Stimulated activated CD8-positive, alpha-beta memory T cell treated with anti-CD3 and anti-CD28 coated beads, Interleukin-15, amount 100 ng/mL, for 48 hours (primary cell): ENCODE measurements at places on chromosomes 7 and 10.

GRCh38 chr10:6445671-6446316, 134.3 kb downstream of the PRKCQ start:
- DNase-seq = peak; percentile 39

DNA sequence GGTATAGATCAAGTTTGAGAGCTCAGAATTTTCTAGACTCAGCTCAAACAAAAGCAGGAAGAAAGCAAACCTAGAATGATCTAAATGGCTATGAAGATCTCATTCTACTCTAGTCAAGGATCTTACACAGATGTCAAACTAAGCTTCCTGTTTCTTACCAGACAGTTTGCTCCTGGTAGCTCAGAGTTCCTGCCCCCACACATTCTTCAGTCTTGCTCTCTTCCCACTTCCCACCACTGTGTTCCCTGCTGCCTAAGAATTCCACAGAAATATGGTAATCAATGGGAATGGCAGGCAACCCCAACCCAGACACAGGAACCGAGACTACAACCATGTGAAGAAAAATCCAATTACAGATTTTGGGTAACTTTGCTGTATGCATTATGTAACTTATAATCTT, 133.4 kb upstream of the PTN start:
- DNase-seq = no peak

DNA sequence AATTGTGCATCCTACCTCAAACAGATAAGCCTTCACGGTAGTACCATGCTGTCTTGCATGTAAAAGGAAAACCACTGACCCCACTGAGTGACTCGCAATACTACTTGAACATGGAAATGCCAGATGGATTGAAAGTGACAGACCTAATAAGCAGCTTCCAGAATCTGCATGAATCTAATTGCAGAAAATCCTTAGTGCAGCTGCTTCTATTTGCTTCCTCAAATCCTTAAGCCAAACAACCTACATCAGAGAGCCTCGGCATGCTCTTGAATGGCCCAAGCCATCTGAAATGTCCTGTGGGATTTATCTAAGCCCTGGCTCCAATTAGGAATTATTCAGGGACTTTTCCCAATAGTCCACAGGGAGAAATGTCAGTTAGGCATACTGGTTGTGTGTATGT, 509.5 kb upstream of the CELF2 start:
- DNase-seq = no peak

DNA sequence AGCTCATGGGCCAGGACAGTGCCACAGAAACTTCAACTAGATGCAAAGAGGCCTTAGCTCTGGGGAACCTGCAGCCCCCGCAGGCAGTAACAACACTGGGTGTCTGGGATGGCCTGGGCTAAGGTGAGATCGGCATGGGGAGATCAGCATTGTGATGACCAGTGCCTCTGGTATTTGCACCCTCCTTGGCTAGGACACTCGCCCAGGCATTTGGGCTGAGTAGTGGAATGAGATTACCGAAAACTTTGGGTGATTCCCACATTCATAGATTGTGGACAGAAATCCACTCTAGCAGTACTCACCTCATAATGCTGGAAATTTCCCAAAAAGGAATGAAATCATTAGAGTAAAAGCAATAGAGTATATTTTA, 70.6 kb upstream of the ZMIZ2 start:
- no peak for DNase-seq

- DNase-seq = no peak
Observed at GRCh38 chr7:34723866-34724490, 66.0 kb downstream of the NPSR1 start.

DNA sequence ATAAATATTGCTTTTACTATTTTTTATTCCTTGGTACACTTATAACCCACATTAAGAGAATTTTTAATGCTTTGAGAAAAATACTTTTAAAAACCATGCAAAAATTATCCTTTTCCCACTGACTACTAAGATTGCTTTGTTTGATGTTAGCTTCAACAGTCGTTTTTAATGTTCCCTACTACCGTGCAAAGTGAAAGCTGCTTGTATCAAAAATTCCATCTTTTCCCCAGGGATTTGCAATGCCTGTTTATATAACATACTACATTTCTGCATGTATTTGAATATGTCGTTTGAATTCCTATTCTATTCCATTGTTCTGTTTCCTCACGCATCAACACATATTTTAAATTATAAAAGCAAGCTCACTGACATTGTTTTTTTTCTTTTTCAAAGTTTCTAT, 54.4 kb downstream of the TFPI2 start:
- DNase-seq = no peak

- DNase-seq = no peak
Observed at GRCh38 chr7:101096331-101096956, 11.2 kb downstream of the TRIM56 start.
